ENCODE measurements at places on chromosomes 5 and 9.
A peak's percentile ranks its signal among the peaks of the same experiment; 100 is the strongest.

- DNase-seq, result peak; percentile 41
Measured at GRCh38 chr9:1051584-1052275, 1.6 kb downstream of the DMRT2 start.

DNA sequence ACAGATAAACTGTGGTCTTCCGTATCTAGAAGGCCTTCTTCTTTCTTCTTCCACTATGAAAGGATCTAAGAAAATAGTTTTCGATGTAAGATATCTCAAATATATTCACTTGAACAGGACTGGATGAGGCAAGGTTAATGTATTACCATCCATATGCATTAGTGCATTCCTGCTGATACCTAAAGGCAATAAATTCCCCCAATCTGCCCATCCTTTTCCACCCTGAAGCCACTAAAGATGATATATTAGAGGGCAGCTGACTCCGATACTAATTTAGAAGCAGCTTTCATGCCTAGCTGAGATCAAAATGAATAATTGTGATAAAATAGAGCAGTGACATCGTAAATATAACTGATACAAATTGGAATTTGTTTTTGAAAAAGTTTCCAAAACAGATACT is 63.3 kb downstream of the DEPDC1B start:
- DNase-seq, result no peak

DNA sequence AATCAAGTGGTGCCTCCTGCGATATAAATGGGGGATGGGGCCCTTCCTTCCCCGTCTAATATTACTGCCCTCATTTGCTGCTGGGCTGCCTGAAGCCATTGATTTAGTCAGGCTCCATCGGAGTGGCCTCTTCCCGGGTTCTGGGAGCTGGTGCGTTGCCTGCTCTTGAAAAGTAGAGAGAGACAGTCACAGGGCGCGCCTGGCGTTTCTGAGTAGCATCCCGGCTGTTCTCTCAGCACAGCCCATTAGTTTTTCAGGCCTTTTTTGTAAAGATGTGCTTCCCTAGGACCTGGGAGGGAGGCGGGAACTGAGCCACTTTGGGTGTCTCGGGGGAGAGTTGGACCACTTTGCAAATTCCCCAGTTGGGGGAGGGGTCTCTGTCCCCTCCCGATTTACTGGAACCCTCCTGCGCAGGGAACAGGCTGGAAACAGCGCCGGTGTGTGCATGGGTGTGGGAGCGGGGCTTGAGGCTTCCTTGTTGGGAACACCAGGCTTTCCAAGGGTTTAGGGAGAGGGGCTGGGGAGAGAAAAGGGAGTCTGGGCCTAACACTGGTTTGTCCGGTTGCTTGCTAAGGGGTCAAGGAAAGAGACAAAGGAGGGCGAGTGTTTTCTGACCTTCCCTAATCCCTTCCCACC is 4.7 kb downstream of the PRDM6 start:
- DNase-seq, result no peak

DNA sequence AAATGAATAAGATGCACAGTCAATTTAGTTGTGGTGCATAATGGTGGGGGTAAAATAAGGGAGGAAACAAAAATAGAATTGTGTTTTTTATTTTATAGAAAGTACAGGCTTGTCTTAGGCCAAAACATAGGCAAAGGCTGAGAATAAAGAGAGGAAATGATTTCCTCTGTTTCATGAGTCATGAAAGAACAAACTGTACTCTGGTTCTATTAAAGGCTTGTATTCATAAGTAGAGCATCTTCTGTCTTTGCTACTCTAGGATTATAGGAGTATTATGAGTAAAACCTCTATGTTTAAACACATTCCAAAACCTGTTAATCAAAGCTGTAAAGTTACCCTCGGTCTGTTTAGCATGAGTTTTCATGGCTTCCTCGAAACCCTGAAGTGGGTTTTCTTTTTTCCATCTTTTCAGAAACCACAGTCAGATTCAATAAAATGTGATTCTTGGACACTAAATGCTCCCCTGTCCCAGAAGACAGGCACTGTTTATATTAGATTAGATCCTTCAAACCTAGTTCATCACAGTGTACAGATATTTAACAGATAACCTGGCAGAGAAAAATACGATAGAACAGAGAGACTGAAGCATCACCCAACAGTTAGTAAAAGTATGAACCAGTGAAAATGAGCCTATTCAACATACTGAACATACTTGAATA is 473.9 kb upstream of the CYLC2 start:
- DNase-seq, result no peak

- DNase-seq, result no peak
Measured at GRCh38 chr5:116982035-116982434, 407.4 kb upstream of the SEMA6A start.

DNA sequence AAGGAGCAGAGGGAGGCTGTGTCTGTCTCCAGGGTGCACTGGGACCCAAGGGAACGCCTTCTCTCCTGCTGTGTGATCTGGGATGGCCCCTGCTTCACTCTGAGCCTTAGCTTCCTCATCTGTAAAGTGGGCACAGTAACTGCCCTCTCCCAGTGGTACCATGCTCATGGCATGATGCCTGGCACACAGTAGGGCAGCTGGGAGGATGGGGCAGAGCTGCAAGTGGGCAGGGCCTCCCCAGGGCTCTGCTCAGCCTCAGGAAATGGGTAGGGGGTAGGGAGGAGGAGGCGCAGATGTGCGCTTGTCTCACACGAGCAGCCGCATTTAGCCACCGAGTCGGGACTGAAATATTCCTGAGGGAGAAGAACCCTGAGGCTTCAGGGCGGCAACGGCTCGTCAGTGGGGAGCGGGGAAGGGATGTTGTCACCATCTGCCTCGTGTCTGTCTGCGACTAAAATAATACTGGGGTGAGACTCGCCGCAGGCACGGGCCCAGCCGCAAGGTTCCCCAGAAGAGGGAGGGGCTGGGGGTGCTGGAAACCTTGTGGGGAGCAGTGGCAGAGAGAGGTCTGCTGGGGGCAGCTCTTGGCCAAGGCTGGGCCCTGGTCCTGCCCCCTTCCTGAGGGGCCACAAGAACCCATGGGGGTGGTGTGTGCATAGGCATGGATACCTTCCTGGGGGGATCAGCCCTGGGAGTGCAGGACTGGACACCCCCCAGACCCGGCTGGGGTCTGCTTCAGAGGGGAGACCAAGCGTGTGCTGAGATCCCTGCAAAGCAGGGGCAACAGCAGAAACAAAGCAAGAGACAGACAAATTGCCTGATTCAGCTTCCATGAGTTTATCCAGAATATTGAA is 55.2 kb upstream of the PSD2 start:
- peak; percentile 54 for DNase-seq

DNA sequence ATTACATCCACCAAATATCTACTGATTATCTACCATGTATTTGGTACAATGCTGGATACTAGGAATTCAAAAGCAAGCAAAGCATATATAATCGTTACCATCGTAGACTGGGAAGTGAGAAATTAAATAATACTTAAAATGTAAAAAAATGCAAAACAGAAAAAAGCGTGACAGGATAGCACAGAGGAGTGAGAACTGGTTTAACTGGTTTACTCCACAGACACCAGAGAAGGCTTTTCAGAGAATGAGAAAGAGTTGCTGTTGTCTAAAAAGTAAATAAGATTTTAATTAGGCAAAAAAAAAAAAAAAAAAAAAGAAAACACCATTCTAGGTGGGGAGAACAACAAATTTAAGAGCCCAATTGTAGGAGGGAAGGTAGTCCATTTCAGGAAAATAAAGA is 657.9 kb upstream of the ST8SIA4 start:
- DNase-seq, result no peak

- DNase-seq, result peak; percentile 51
Measured at GRCh38 chr9:3793971-3794383, 268.2 kb upstream of the RFX3 start.

DNA sequence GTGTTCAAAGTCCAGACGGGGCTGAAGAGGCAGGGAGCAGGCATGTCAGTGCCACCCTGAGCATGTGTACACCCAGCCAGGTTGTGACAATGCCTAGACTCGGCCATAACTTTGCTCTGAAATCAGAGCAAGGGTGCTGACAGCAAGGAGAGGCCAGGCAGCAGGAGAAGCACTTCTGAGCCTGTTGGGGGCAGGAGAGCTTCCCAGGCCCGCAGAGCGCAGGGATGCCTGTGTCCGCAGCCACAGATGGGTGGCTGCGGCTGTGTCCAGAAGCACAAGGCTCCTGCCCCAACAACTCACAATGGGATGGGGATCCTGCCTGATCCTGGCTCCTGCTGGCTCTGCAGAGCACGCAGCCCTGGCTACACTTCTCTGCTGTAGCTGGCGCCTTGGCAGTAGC is 373.9 kb downstream of the CHSY3 start:
- DNase-seq, result no peak

- DNase-seq, result no peak
Measured at GRCh38 chr9:117492476-117492875, 77.6 kb upstream of the ASTN2 start.

- DNase-seq, result no peak
Measured at GRCh38 chr9:129778469-129778868, 24.5 kb upstream of the TOR1B start.

- DNase-seq, result no peak
Measured at GRCh38 chr5:110032376-110032775, 342.6 kb downstream of the MAN2A1 start.

GRCh38 chr5:69492923-69493395 is 369 bp downstream of the OCLN start:
- peak; percentile 19 for DNase-seq

- no peak for DNase-seq
Measured at GRCh38 chr5:135568923-135569360, 9.8 kb downstream of the CXCL14 start.

DNA sequence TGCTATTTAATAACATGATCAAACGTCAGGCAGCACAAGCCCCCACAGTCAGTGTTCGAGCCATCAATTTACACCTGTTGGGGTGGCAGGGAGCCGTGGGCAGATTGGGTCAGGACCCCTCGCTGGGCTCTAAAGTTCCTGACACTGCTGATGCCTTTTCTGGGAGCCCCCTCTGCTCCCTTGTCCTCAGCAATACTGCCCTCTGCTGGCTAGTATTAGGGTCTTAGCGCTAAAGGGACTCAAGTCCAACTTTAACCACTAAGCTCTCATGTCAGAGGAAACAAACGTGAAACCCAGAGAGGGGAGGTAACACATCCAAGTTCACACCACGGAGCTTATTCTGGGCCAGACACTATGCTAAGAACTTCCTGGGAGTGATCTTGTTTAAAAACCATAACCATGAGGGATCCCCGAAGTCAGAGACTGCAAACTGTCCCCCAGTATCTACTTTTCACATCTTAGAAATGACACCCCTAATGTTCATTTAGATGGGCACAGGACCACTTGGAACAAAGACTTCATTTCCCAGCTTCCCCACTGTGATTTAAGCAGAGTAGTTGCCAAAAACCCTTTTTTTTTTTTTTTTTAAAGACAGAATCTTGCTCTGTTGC is 20.4 kb downstream of the ANKS6 start:
- peak; percentile 68 for DNase-seq
